Suppressor macrophage (primary cell): ENCODE measurements at places on chromosomes 4 and X.

DNA sequence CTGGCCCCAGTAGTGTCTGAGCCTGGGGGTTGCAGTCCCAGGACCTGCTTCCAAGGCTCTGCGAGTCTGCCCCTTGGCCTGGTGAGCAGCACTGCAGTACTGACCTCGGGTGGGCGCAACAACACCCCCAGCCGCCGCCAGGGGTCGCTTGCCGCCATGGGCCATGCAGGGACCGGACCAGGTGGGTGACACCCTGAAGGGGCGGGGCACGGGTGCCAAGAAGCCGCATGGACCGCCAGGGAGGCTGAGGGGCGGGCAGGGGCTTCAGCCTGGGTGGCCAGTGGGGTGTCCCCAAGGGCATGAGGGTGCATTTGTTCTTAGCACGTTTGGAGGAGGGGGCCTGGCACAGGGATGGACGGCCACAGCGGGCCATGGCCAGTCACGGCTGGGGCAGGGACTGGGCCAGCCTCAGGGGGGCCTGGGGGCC lies 25.0 kb downstream of the TACC3 start:
- DNase-seq: peak; percentile 71

DNA sequence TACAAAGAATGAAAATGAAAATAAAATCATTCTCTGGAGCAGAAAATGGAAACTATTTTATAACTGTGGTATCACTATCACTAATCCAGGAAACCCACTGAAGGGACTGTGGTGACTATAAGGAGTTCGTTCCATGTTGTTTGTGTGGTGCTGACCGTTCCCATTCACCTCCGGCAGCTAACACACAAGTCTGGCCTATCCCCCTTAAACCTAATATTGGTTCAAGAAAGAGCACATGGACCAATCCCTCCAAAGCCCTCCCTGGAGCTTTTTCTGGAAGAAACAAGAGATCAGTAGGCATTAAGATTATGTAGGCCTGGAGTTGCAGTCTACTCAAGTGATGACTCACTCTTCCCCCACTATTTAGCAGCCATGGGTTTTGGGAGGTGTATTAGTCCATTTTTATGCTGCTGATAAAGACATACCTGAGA lies 25.9 kb upstream of the FAM241A start:
- DNase-seq: no peak

DNA sequence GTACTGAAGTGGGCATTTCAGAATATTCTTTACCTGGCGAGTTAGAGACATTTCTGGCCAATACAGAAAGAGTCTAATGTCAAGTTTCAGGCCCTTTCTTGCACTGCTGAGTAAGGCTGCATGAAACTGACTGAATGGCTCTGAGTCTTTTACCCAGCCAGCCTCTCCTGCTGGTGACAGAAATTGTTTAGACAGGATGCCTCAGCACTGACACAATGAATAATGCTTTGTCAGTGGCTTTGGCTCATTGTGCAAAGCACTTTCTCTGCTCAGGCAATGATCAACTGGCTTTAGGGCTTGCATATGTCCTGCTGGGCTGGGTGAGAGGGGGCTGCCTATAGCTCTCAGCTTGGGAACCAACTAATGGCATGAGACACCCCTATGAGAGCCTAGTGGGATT lies 45.5 kb downstream of the CLNK start:
- no peak for DNase-seq

- no peak for DNase-seq
These were observed 73.9 kb downstream of the QRFPR start for GRCh38 chr4:121306931-121307330.

- DNase-seq: no peak
These were observed 71.1 kb upstream of the KCNIP4 start for GRCh38 chr4:22019676-22020075.

GRCh38 chr4:3630598-3631543 lies 98.6 kb upstream of the LRPAP1 start:
- DNase-seq: no peak

DNA sequence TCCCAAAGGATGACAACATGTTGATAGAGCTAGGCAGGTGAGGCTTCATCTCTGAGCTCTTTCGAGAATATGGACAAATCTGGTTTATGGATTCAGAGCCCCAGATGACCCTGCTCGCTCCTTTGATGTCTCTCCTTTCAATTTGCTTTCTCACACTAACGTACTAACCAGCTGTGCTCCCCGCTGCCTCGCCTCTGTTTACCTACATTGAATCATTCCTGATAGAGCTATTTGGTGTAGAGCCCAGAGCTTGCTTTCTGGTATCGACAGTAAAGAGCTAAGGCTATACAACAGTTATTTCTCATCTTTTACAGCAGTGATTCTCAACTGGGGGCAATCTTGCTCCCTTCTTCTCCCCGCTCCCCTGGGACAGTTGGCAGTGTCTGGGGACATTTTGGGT lies 8.9 kb upstream of the PHKA2 start:
- DNase-seq: no peak

- DNase-seq: no peak
These were observed 61.9 kb downstream of the ANKRD50 start for GRCh38 chr4:124650614-124651013.

DNA sequence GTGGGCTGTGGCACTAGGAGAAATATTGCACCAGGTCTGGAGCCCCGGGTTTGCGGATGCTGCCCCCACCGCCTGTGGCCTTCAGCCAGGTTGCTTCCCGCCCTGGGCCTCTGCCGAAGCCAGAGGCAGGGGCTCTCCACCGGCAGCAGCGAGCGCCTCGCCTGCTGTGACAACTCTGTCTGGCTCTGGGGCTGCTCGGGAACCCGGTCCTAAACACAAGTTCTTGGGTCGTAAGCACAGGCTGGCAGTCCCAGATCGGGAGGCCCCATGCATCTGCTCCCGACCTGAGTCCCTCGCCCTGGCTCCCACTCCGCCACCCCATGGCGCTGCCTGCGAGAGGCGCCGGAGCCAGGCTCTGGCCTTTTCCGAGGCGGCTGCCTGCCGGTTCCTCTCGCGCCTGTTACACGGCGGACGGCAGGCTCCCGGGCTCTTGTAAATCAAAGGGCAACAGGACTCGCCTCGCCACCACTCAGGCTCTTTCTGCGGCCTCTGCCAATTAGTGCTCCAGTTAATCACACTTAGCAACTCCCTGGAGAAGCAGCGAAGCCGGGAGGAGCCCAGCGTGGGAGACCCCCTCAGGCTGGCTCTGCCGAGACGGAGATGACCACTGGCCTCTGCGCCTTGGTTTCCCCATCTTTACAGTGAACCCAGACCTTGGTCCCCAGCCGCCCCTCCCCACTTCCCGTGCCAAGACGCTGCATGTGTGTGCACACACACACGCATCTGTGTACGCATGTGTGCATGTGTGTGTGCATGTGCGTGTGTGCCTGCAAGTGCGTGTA lies 109.2 kb downstream of the DCTD start:
- DNase-seq: peak; percentile 7

GRCh38 chr4:175767150-175767549 lies 44.9 kb downstream of the GPM6A start:
- no peak for DNase-seq
